ENCODE measurements at places on chromosomes 2 and 18.

DNA sequence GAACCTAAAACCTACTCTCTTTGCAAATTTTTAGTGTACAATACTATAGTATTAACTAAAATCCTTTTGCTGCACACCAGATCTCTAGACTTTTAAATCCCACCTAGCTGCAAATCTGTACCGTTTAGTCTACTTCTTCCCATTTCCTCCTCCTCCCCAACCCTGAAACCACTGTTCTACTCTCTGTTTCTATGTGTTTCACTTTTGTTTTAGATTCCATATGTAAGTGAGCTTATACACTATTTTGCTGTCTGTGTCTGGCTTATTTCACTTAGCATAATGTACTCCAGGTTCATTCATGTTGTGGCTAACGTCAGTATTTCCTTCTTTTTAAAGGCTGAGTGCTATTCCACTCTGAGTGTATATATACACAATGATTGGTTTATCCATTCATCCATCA is 18.4 kb upstream of the DSC2 start:
- DNase-seq = no peak
- no peak overlapping the region for H3K27ac ChIP-seq
- no peaks in the 10 kb centered on the region for H3K27me3 ChIP-seq

DNA sequence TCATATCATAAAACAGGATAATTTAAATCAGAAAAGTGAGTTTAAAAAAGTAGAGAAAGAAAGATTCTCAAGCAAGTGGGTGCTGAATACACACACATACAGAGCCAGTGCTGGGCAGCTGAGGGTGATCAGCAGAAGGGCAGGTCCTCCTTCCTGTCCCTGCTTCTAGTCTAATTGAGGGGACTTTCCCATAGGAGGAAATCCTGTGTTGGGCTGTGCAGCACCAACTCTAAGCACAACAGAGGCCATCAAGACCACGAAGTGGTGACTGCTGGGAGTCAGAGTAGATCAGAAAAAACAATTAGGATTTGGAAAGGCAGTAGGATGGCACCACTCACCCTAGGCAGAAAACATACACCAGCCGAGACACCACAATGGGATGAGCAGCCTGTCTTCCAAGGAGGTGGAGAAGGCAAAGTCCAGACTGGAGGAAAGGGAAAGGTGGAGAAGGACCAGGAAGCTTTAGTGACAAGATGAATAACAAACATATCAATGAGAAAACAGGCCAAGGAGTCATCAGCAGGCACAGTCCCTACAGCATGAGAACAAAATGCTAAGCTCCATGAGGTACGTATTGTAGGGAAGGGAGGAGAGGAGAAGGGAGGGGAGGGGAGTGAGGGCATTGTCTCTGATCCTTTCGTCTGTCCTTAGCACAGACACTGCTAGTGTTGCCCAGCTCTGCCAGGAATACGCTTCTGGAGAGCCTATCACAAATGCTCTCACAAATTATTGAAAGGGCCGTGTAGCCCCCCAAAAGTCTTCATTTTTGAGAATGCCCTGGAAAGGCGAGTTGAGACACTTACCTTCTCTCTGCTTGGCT is 16.7 kb upstream of the MSGN1 start:
- no peaks in the 10 kb centered on the region for H3K36me3 ChIP-seq
- no peaks in the 10 kb centered on the region for H3K27me3 ChIP-seq
- H3K27ac ChIP-seq = no peak overlapping the region
- no peak for DNase-seq
- H3K4me3 ChIP-seq = no peak overlapping the region

GRCh38 chr18:42004653-42005052 is 49.6 kb downstream of the PIK3C3 start:
- no peaks in the 10 kb centered on the region for H3K4me1 ChIP-seq
- H3K27ac ChIP-seq = no peak overlapping the region
- H3K4me3 ChIP-seq = no peak overlapping the region
- peaks cover 80% of the 10 kb centered on the region for H3K36me3 ChIP-seq
- no peak for DNase-seq
- no peaks in the 10 kb centered on the region for H3K27me3 ChIP-seq

GRCh38 chr2:231188506-231189170 is 9.8 kb upstream of the ARMC9 start:
- H3K4me3 ChIP-seq = no peak overlapping the region
- H3K4me1 ChIP-seq = peaks cover 52% of the 10 kb centered on the region
- H3K27ac ChIP-seq = peak overlapping the region; percentile 92

- DNase-seq = no peak
- peaks cover 3% of the 10 kb centered on the region for H3K36me3 ChIP-seq
- H3K4me3 ChIP-seq = no peak overlapping the region
- no peak overlapping the region for H3K27ac ChIP-seq
- H3K4me1 ChIP-seq = peaks cover 22% of the 10 kb centered on the region
Measured at GRCh38 chr2:99877963-99878362, 264.4 kb downstream of the AFF3 start.

GRCh38 chr2:9617749-9618148 is 13.0 kb downstream of the YWHAQ start:
- H3K27ac ChIP-seq = no peak overlapping the region
- H3K36me3 ChIP-seq = peaks cover 15% of the 10 kb centered on the region
- no peak for DNase-seq
- peaks cover 83% of the 10 kb centered on the region for H3K4me1 ChIP-seq

DNA sequence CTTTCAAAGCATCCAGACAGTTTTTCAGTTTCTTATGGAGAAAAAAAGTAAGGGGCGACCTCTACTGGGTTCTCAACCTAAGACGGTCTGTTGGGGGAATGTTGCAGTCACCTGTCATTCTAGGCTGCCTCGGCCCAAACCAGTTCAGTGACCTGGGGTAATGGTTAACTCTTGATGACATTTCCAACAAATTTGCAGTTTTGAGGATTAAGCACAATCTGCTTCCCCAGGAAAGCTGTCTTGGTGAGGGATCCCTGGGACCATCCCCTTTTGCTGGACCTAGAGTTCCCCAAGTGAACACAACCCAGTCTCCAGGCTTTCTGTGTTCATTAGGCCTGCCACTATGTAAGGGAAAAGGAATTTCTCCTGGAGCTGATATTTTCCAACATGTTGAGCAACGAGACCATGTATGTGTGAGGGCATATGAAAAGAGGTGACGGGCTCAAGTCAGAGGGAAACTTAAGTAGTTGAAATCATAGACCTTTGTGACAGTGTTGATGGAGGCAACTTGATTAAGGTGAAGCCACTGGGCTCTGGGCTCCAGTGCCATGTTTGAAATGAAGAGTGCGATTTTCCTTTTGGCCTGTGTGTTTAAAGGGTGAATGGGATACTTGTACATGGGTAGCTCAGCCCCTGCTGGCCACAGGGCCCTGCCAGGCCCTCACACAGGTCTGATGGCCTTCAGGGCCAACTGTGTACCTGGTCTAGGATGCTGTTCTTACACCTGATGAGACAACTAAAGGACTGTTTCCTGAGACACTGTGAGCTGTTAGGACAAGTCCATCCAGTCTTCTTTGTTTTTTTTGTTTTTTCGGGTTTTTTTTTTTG is 27.0 kb downstream of the FOSL2 start:
- no peak overlapping the region for H3K27ac ChIP-seq
- H3K4me3 ChIP-seq = no peak overlapping the region
- peaks cover 37% of the 10 kb centered on the region for H3K4me1 ChIP-seq
- peaks cover 27% of the 10 kb centered on the region for H3K36me3 ChIP-seq

GRCh38 chr18:78939734-78940494 is 39.7 kb upstream of the SALL3 start:
- no peaks in the 10 kb centered on the region for H3K4me1 ChIP-seq
- no peaks in the 10 kb centered on the region for H3K36me3 ChIP-seq
- H3K27me3 ChIP-seq = peaks cover 4% of the 10 kb centered on the region
- no peak overlapping the region for H3K27ac ChIP-seq
- DNase-seq = no peak

GRCh38 chr2:178306352-178307073 is 112.2 kb downstream of the OSBPL6 start:
- H3K4me1 ChIP-seq = no peaks in the 10 kb centered on the region
- no peak overlapping the region for H3K4me3 ChIP-seq
- no peak overlapping the region for H3K27ac ChIP-seq
- H3K27me3 ChIP-seq = no peaks in the 10 kb centered on the region
- no peaks in the 10 kb centered on the region for H3K36me3 ChIP-seq
- DNase-seq = no peak

- no peak overlapping the region for H3K4me3 ChIP-seq
- no peak for DNase-seq
- no peaks in the 10 kb centered on the region for H3K4me1 ChIP-seq
Measured at GRCh38 chr18:45119876-45120275, 439.2 kb downstream of the SETBP1 start.

- H3K4me1 ChIP-seq = no peaks in the 10 kb centered on the region
- H3K4me3 ChIP-seq = no peak overlapping the region
- no peak overlapping the region for H3K27ac ChIP-seq
- no peaks in the 10 kb centered on the region for H3K36me3 ChIP-seq
Measured at GRCh38 chr2:206981739-206982340, 42.5 kb downstream of the CPO start.

- H3K27ac ChIP-seq = no peak overlapping the region
- H3K27me3 ChIP-seq = no peaks in the 10 kb centered on the region
- H3K4me1 ChIP-seq = no peaks in the 10 kb centered on the region
- no peak for DNase-seq
Measured at GRCh38 chr2:104407641-104408040, 446.3 kb upstream of the POU3F3 start.

DNA sequence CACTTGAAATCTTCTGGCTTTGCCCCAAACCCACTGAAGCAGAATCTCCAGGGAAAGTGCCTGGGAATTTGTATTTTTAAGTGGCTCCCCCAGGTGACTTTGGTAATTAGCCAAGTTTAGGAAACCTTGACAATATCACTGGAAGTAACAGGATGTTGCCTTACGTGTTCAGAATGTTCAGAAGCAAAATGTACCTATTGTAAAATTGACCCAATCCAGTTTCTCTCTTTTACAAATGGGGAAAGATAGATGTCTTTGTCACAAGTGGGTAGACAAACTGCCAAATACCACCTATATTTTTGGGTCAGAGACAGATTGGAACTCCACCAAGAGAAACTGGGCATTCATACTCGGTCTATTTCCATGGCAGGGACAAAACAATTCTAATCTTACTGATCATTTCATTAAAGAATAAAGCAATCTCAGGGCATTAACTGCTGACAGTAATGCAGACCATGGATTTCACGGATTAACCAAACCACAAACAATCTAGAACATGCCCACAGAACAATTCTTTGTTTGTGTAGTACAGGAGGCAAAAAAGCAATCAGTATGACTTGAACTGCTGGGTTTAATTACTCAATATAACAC is 255.8 kb downstream of the ERBB4 start:
- no peak for DNase-seq
- H3K4me1 ChIP-seq = peaks cover 14% of the 10 kb centered on the region
- no peaks in the 10 kb centered on the region for H3K27me3 ChIP-seq
- no peak overlapping the region for H3K27ac ChIP-seq

GRCh38 chr18:811182-811891 is 705 bp downstream of the YES1 start:
- no peaks in the 10 kb centered on the region for H3K36me3 ChIP-seq
- peak overlapping the region; percentile 75 for H3K4me3 ChIP-seq
- H3K27ac ChIP-seq = peak overlapping the region; percentile 95
- no peaks in the 10 kb centered on the region for H3K27me3 ChIP-seq
- peaks cover 63% of the 10 kb centered on the region for H3K4me1 ChIP-seq

DNA sequence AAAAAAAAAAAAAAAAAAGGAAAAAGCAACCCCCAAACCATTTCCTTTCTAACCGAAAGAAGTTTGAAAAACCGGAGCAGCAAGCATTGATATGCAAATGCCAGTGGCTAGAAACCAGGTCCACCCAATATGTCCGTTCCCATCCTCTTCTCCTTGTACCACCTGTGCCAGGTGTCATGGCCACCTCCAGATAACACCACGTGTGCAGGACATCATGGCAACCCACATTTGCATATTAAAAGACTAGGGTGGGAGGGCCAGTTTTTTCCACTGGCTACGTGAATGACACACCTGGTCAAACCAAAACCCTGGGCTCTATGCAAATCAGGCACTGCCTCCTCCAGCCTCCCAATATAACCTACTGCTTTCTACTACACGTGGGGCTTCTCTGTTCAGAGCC is 303.3 kb upstream of the GULP1 start:
- no peak overlapping the region for H3K27ac ChIP-seq
- H3K4me1 ChIP-seq = no peaks in the 10 kb centered on the region
- DNase-seq = no peak
- no peak overlapping the region for H3K4me3 ChIP-seq
- no peaks in the 10 kb centered on the region for H3K27me3 ChIP-seq

- no peaks in the 10 kb centered on the region for H3K27me3 ChIP-seq
- DNase-seq = no peak
- H3K36me3 ChIP-seq = no peaks in the 10 kb centered on the region
Measured at GRCh38 chr2:217449444-217449843, 553.4 kb downstream of the TNS1 start.

GRCh38 chr2:23757686-23758433 is 169.1 kb downstream of the ATAD2B start:
- no peak overlapping the region for H3K27ac ChIP-seq
- H3K27me3 ChIP-seq = no peaks in the 10 kb centered on the region
- H3K4me3 ChIP-seq = no peak overlapping the region
- H3K4me1 ChIP-seq = peaks cover 24% of the 10 kb centered on the region

DNA sequence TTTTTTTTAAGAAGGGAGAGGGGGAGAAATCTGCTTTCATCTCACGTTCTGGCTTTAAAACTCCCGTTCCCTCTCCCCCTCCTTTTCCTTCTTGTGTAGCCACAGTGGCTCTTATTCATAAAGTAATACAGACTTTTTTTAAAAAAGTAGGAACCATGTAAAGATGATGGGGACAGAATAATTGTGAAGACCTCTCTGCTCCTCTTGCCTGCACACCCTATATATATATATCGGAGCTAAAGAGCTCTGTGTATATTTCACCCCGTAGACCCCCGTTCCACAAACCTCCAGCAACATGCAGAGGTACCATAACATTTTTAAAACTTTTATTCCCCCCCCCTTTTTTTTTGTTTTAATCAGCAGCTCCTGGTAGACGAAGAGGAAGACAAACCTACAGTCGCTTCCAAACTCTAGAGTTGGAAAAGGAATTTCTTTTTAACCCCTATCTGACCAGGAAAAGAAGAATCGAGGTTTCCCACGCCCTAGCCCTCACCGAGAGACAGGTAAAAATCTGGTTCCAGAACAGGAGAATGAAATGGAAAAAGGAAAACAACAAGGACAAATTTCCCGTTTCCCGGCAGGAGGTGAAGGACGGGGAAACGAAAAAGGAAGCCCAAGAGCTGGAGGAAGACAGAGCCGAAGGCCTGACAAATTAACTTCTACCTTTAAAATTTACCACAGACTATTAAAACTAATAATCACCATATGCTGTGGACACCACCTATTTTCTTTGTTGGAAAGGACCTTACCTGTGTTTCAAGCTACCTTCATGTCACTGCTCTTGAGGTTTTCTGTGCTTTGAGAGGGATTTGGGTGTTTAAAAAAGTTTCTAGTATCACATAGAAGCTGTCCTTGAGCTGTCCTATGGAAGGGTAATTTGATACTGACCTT is 1.7 kb downstream of the HOXD8 start:
- DNase-seq = no peak
- peaks cover 100% of the 10 kb centered on the region for H3K27me3 ChIP-seq
- peaks cover 53% of the 10 kb centered on the region for H3K4me1 ChIP-seq
- H3K36me3 ChIP-seq = no peaks in the 10 kb centered on the region
- peak overlapping the region; percentile 35 for H3K4me3 ChIP-seq
- peak overlapping the region; percentile 76 for H3K27ac ChIP-seq

GRCh38 chr2:26848336-26849055 is 564 bp downstream of the DPYSL5 start:
- H3K27me3 ChIP-seq = peaks cover 99% of the 10 kb centered on the region
- H3K4me3 ChIP-seq = peak overlapping the region; percentile 40
- H3K4me1 ChIP-seq = peaks cover 35% of the 10 kb centered on the region
- no peak for DNase-seq
